Iris pigment epithelial cell (primary cell): ENCODE measurements at places on chromosomes 5 and 9.

- DNase-seq: no peak
Observed at GRCh38 chr5:111942201-111942600, 185.2 kb upstream of the NREP start.

- no peak for DNase-seq
Observed at GRCh38 chr5:128988476-128988875, 23.2 kb downstream of the SLC27A6 start.

GRCh38 chr9:123168586-123168985 lies 99.8 kb downstream of the STRBP start:
- no peak for DNase-seq

- DNase-seq: no peak
Observed at GRCh38 chr5:10736354-10736753, 24.7 kb downstream of the DAP start.

GRCh38 chr9:72029986-72030385 lies 30.4 kb downstream of the C9orf57 start:
- no peak for DNase-seq

GRCh38 chr5:102959055-102959454 lies 160.9 kb downstream of the GIN1 start:
- DNase-seq: peak; percentile 94

DNA sequence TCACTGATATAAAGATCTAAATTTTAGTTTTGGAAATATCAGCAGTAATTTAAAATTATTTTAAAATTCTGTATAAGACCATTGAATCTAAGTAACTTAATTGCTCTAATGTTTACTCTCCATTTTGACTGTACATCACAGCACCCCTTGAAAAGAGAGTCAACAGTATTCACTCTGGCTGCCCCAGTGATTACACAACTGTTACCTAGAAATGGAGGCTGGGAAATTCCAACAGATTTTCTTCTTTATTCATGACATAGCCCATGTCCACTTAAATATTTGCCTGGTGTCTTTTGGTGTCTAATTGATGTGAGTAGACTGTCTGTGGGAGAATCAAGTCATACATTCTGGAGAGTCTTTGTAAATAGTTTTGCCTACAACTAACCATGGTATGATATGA lies 301.8 kb upstream of the CDH6 start:
- no peak for DNase-seq

GRCh38 chr5:10441992-10442435 lies 335 bp downstream of the ROPN1L start:
- DNase-seq: no peak

DNA sequence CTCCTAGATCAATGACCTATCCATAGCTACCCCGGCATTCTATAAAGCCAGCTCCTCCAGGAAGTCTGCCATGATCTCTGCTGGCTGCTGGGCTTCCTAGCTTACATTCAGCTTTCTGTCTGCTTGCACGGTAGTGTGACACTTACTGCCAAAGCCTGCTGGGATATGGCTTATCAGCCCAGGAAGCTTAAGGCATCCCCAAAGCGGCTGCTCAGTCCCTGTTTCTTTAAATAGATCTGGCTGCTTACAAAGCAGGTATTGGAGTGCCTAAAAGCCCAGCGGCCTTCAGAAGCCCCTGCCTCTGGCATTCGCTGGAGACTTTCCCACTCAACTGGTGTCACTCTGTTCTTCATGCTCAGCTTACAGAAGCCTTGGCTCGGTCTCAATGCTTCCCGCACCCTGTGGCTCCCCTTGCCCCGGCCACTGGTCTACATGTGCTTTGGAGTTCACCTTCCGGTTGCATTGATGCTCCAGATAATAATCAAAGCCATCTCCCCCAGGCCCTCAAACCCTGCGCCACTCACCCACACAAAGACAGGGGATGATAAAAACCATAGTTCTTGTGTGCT lies 31.3 kb upstream of the STRBP start:
- no peak for DNase-seq

DNA sequence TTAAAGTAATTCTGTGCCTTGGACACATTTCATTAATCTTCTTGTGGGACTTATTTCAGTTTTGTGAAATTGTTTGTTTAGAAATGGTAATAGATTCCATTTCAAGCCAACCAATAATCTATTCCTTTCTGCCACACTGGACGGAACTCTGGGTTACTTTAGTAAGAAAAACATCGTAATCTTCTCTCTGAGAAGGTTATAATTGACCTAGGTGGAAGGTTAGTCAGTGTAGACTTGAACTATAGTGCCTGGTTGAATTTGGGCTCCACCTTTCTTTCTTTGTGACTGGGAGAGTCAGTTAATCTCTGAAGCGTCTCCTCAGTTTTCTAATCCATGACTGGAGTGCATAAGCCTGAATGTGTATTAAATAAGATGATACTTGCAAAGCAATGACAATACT lies 89.7 kb upstream of the PRLR start:
- no peak for DNase-seq
